ENCODE measurements at places on chromosomes 5 and 9.

DNA sequence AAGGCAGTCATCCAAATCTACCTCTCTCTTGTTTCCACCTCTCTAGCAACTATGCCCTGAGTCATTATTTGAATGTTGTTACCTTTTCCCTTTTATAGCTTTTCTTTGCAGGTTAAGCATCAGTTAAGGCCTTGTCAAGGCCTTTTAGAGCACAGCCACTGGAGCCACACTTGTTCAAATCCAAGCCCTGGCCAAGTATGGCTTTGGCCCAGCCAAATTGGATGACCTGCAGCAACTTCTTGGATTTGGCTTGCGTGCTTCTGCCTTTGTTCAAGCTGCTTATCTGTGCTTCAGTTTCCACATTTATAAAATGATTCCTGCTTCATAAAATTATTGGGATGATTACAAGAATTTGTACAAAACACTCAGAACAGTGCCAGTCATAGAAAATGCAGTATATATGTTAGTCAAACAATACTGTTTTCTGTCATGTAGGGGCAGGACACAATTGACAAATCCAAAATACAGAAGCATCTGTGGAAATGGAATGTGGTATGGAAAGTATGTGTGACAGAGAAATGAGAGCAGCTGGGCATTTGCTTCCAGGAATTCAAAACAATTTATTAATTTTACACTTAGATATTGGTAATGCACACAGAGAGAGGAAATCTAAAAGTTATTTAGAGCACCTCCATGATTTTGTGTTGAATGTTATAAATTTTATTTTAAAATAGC, 17.9 kb upstream of the RLN1 start:
- no peak for DNase-seq

DNA sequence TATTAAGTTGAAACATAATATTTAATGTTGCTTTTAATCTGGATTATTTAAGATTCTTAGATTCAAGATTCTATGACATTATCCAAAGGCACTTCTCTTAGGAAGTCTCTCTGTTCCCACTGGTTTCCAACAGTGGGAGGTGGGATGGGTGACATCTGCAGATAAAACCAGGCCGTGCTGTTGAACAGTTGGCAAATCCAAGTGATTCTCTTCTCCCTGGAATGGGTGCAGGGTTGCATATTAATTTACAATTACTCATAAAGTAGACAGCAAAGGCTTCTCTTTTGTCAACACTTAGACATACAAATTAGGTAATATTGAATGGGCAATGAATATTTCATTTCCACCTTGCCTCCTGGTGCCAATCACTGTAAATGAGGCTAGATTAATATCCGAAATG, 233.7 kb upstream of the IL12B start:
- DNase-seq = no peak

- peak; percentile 69 for DNase-seq
Measured at GRCh38 chr5:37071901-37072581, 177.1 kb downstream of the CPLANE1 start.

DNA sequence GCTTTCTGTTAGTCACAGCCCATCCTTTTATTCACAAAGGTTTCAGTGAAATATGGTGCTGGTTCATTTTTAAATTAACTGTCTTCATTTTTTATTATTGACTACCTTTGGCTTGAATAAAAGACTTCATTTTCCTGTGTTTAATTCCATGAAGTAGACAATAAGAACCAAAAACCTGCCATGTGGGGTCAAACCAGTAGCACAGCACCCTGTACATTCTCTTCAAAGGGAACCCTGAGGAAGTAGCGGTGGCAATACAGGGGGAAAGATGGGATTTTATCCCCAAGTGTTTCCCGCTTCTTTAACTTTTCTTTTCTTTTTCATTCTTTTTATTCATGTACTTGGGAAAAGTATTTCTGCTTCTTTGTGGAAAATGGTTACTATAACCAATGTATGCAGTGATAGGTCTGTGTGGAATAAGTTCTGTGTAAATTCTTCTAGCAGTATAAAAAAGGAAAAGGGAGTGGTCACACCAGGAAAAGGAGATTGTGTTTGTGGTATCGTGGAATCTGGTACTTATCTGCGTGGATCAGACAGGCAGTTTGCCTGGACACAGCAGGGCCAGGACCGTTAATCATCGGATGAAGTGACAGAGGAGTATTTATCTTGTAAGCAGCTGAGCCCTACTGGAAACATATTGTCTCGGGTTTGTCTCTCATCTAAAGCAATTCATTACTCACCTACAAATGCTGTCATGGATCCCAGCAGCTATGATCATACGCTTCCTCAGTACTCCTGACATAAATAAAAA, 94.2 kb downstream of the PPIC start:
- DNase-seq = peak; percentile 16

GRCh38 chr5:175772747-175773533, 98.4 kb upstream of the CPLX2 start:
- no peak for DNase-seq

GRCh38 chr5:74993743-74994142, 58.6 kb downstream of the GCNT4 start:
- no peak for DNase-seq

DNA sequence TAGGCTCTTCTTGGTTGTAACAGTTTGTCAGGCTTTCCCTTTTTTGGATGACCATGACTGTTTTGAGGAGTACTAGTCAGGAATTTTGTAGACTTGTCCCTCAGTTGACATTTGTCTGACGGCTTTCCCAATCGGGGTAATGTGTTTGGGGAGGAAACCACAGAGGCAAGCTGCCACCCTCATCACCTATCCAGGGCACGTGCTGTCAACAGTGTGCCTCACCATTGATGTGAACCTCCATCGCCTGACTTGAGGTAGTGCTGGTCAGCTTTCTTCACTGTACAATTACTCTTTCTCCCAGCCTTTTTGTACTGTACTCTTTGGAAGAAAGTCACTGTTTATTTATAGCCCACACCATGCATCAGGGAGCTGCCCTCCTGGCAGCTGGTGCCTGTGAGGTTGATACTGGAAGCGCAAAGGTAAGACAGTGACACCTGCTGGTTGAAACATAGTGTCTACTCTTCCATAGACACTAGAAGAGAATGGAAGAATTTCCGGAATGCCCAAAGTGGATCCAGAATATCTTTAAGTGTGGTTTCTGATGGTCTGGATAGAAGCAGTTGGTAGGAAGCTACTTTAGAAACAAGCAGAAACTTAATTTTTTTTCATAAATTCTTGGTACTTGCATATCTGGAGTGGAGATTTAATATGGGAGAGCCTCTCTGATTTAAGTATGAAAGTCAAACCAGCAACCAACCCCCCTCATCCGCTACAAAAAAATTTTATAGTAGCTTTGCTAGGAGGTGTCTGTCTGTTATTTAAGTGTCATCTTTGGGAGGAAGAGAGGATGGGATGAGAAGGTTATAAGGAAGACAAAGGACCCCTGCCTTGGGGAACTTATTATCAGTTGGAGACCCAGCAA, 69.3 kb downstream of the SNX30 start:
- peak; percentile 70 for DNase-seq

GRCh38 chr5:143355710-143356109, 47.8 kb downstream of the NR3C1 start:
- DNase-seq = peak; percentile 94

- no peak for DNase-seq
Measured at GRCh38 chr9:74281674-74282073, 215.5 kb upstream of the RORB start.

DNA sequence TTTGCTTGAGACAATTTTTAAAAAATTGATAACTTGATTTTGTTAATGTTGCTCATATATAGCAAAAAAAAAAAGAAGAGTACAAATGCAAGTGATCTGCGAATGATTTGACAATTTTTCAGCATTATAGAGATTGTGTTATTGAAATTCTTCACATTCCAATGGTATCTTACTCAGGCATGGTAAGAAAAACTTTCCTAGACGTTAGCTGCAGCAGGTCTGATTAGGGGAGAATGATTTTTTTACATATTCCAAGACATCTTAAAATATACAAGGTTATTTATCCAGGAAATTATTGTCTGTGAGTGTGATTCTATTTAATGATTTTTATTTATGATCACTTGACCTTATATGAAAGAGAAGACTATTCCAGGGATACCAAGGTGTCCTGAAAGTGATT, 361.9 kb downstream of the MAT2B start:
- peak; percentile 39 for DNase-seq

GRCh38 chr5:68395926-68396511, 180.5 kb downstream of the PIK3R1 start:
- DNase-seq = no peak

GRCh38 chr5:169433221-169433651, 132.3 kb upstream of the SLIT3 start:
- DNase-seq = peak; percentile 43
